Left colon (tissue), 2 donors: ENCODE measurements at places on chromosomes 2 and 18. TPM values are rescaled to one million over a fixed set of nuclear protein-coding genes. Genes with fewer than 3 reads are reported as not detected.
A peak's percentile ranks its signal among the peaks of the same experiment; 100 is the strongest.

The FAM237A gene
- total RNA-seq = not detected

The CPLX4 gene
- not detected for total RNA-seq

The BOLL gene
- total RNA-seq = not detected

DNA sequence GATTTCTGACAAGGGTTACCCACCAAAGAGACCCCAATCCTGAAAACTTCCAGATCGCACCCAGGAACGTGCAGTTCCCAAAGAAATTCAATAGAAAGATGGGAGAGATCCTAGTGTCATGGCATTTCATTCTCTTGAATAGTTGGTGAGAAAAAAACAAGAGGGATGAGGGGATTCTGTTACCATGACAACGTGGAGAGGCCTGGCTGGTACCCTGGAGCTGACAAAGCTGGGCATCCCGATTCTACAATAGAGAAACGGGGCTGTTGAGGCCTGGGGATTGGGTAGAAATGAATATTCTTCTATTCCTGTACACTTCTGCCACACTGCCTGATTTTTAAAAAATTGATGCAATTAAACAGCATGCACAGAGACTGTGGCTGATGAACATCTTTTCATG, 41.0 kb downstream of the POLE4 start:
- DNase-seq = no peak

- DNase-seq = no peak
Measured at GRCh38 chr2:195407783-195408182, 249.2 kb upstream of the SLC39A10 start.

DNA sequence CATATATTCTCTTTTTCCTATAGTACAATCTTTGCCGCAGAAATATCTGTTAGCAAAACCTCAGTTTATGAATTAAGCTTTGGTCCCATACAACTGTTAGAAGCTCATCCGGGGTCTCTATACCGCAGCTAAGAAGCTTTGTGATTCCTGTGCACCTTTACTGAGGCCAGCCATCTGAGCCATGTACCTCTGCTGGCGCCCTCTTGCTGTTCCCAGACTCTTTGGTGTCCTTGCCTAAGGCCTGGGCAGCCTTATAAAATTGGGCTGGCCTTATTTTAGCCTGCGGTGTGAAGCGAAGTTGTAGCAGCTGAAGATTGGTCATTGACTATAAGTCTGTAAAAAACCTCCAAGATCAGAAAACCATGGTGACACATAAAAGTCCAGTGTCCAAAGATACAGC, 1135.1 kb upstream of the CHAC2 start:
- no peak for DNase-seq

DNA sequence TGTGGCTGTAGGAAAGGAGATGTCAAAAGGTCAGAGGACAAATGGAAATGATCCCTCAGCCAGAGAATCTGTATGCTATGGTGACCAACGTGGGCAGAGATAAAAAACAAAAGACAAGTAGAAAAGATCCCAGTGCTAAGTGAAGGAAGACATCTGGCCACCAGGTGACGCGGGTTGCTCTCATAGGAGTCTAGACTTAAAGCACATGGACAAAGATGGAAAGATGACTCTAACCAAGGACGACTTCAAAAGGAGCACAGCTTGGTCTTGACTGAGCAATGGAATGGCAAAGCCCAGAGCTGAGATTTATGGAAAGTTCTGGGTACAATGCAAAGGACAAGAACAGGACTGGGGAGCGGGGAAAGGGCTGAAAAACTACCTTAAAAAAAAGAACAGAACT, 96.8 kb downstream of the CLIP4 start:
- no peak for DNase-seq

- no peak for DNase-seq
Measured at GRCh38 chr2:27689424-27689823, 25.7 kb downstream of the SLC4A1AP start.

- peak; percentile 88 for DNase-seq
Measured at GRCh38 chr2:232455426-232456255, at the start of gene ALPI. Gene ALPI (plus strand): TSS chr2:232456153. CDS start chr2:232456200, 47 bp downstream.
